Activated CD4-positive, alpha-beta T cell treated with anti-CD3 and anti-CD28 coated beads for 36 hours (primary cell): ENCODE measurements at places on chromosomes 7 and 10. TPM values are rescaled to one million over a fixed set of nuclear protein-coding genes. Genes with fewer than 3 reads are reported as not detected.

DNA sequence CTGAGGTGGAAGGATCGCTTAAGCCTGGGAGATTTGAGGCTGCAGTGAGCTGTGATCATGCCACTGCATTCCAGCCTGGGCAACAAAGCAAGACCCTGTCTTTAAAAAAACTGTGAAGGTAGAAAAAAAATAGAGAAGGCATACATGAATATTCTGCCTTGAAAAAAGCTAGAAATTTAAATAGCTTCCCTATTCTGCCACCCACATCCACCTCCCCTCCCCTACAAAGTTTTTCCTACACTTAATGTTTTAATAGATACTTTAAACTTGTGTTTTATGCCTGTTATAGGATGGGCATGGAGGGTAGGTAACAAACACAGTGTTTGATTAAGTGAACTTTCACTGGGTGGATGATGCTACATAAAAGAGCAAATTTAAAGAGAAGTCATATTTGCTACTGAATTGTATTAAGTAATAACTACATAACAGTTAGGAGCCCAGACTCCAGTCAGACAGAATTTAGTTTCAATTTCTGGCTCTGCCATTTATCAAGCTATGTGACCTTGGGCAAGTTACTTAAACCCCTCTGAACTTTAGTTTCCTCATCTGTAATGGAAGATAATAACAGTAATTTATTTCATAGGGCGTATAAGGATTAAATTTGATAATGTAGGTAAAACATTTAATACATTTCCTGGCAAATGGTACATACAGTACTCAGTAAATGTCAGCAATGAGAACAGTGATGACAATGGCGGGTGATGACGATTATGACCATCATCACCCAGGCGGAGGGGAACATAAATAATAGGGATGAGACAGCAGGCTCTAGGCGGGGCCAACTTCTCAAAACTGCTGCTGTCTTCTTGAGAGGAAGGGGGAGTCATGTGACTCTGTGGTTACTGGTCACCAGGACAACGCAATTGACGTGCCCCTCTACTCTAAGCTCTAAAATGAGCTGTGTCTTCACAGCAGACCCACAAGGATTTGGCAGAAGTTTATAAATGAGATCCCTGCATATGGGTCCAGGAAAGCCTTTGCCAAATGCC lies 15.8 kb downstream of the DNMBP start:
- peak; percentile 70 for DNase-seq
- H3K27me3 ChIP-seq = no peaks in the 10 kb centered on the region
- peaks cover 14% of the 10 kb centered on the region for H3K4me1 ChIP-seq
- H3K36me3 ChIP-seq = no peaks in the 10 kb centered on the region
- no peak overlapping the region for H3K4me3 ChIP-seq
- no peak overlapping the region for H3K27ac ChIP-seq

The NPFFR1 gene
- not detected for total RNA-seq

DNA sequence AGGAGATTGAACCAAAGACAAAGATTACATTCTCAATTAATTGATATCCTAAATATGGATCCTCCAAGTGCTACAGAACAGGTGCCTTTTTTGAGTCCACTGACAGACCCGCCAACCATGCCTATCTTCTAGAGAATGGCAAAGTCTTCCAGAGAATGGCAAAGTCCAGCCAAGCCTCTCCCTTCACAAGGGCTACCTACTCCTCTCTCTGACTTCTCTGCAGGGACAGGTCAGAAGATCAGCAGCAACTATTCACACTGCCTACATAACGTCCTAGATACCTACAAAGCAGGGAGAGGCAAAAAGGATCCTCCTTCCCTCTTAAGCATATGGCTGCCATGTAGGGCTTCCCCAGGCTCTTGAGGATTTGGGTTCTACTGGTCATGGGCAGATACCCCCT lies 12.4 kb downstream of the UBE2H start:
- peaks cover 10% of the 10 kb centered on the region for H3K4me1 ChIP-seq
- H3K27ac ChIP-seq = no peak overlapping the region
- DNase-seq = no peak
- H3K4me3 ChIP-seq = no peak overlapping the region
- H3K27me3 ChIP-seq = no peaks in the 10 kb centered on the region
- peaks cover 5% of the 10 kb centered on the region for H3K36me3 ChIP-seq

The CCSER2 gene
- 61.2 TPM for total RNA-seq

GRCh38 chr10:117680601-117681000 lies 138.1 kb downstream of the EMX2 start:
- DNase-seq = no peak
- H3K36me3 ChIP-seq = no peaks in the 10 kb centered on the region
- H3K4me3 ChIP-seq = no peak overlapping the region
- peaks cover 10% of the 10 kb centered on the region for H3K27me3 ChIP-seq

- no peak for DNase-seq
- no peak overlapping the region for H3K4me3 ChIP-seq
- peaks cover 7% of the 10 kb centered on the region for H3K27me3 ChIP-seq
- peaks cover 18% of the 10 kb centered on the region for H3K4me1 ChIP-seq
- H3K36me3 ChIP-seq = no peaks in the 10 kb centered on the region
Observed at GRCh38 chr7:29247224-29247962, 52.8 kb downstream of the CHN2 start.

- H3K27ac ChIP-seq = no peak overlapping the region
- peaks cover 11% of the 10 kb centered on the region for H3K4me1 ChIP-seq
- no peaks in the 10 kb centered on the region for H3K36me3 ChIP-seq
Observed at GRCh38 chr7:55593515-55594318, 21.4 kb upstream of the VOPP1 start.

DNA sequence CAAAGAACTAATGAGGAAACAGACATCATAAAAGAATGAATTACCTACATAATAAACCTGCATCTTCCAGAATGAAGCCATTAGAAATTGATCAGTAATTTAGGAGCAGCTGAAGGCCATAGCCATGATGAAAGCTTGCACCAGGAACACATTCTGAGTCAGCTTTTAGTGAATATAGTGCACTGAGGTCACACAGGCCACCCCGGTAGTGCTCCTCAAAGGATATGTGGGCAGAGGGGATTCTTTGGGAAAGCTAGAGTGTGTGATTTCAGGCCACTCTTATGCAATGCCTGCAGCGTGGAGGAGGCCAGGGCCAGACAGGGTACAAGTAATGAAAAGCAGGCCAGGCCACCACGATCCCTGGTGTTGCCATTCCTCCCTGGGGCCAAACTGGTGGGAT lies 451.9 kb downstream of the GRID1 start:
- no peaks in the 10 kb centered on the region for H3K36me3 ChIP-seq
- H3K27ac ChIP-seq = no peak overlapping the region
- no peaks in the 10 kb centered on the region for H3K27me3 ChIP-seq
- no peak for DNase-seq
- no peaks in the 10 kb centered on the region for H3K4me1 ChIP-seq
- H3K4me3 ChIP-seq = no peak overlapping the region

GRCh38 chr10:73075829-73076228 lies 20.8 kb downstream of the P4HA1 start:
- peak overlapping the region; percentile 25 for H3K27ac ChIP-seq
- no peak for DNase-seq
- H3K4me1 ChIP-seq = peaks cover 25% of the 10 kb centered on the region
- H3K4me3 ChIP-seq = no peak overlapping the region
- peaks cover 29% of the 10 kb centered on the region for H3K36me3 ChIP-seq
- H3K27me3 ChIP-seq = no peaks in the 10 kb centered on the region

GRCh38 chr7:16954321-16954720 lies 72.5 kb upstream of the AGR3 start:
- no peak overlapping the region for H3K4me3 ChIP-seq
- peaks cover 2% of the 10 kb centered on the region for H3K4me1 ChIP-seq
- H3K27me3 ChIP-seq = peaks cover 2% of the 10 kb centered on the region
- H3K27ac ChIP-seq = no peak overlapping the region
- no peaks in the 10 kb centered on the region for H3K36me3 ChIP-seq
- DNase-seq = no peak

DNA sequence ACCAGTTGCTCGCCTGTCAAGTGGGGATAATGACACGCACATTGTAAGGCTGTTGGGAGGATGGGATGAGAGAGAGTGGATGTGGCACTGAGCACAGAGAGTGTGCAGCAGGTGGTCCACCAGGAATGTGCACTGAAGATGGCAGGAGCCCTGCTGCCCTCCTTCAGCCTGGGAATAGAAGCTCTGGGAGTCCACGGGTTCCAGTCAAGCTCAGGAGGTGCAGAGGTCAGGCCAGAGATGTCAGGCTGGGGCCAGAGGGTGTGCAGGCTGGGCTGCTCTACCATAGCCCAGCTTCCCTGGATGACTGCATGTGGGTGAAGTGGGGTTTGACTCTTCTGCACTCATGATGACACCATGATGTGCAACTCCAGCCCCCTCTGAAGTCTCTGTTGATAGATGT lies 58.7 kb downstream of the C10orf120 start:
- H3K36me3 ChIP-seq = no peaks in the 10 kb centered on the region
- H3K4me3 ChIP-seq = no peak overlapping the region
- DNase-seq = no peak
- H3K27me3 ChIP-seq = peaks cover 2% of the 10 kb centered on the region

The PON1 gene
- not detected for total RNA-seq

DNA sequence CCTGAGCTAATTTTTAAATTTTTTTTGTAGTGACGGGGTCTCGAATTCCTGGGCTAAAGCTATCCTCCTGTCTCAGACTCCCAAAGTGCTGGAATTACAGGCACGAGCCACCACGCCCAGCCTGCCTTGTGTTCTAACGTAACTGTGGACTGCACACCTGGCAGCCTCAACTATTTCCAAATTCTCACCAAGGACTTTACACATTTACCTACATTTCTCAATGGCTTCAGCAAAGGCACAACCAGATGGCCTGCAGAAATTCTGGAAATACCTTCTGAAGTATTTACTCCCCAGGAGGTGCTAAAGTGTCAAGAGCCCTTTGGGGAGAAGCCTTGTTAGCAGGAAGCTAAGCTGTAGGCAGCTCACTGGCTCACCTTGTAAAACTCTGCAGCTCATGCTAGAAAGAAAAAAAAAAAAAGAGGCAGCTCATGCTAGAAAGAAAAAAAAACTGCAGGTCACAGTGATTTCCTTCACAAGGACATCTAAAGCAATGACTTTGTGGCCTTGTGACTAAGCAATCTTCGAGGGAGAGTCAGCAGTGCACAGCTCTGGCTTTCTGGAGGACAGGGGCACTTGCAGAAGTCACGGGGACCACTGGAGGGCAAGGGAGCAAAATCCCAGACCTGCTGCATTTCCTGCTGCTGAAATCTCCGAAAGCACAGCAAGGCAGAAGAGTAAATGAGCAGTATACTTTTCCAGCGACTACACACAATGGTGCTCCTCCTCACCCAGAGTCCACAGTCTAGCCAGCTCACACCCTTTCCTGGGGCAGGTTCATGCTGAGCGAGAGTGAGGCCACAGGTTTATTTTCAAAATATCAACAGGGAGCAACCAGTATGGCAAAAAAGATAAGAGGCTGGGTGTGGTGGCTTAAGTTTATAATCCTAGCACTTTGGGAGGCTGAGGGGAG lies 40.4 kb downstream of the BAIAP2L1 start:
- no peaks in the 10 kb centered on the region for H3K36me3 ChIP-seq
- no peak overlapping the region for H3K27ac ChIP-seq
- no peak overlapping the region for H3K4me3 ChIP-seq
- H3K4me1 ChIP-seq = no peaks in the 10 kb centered on the region

DNA sequence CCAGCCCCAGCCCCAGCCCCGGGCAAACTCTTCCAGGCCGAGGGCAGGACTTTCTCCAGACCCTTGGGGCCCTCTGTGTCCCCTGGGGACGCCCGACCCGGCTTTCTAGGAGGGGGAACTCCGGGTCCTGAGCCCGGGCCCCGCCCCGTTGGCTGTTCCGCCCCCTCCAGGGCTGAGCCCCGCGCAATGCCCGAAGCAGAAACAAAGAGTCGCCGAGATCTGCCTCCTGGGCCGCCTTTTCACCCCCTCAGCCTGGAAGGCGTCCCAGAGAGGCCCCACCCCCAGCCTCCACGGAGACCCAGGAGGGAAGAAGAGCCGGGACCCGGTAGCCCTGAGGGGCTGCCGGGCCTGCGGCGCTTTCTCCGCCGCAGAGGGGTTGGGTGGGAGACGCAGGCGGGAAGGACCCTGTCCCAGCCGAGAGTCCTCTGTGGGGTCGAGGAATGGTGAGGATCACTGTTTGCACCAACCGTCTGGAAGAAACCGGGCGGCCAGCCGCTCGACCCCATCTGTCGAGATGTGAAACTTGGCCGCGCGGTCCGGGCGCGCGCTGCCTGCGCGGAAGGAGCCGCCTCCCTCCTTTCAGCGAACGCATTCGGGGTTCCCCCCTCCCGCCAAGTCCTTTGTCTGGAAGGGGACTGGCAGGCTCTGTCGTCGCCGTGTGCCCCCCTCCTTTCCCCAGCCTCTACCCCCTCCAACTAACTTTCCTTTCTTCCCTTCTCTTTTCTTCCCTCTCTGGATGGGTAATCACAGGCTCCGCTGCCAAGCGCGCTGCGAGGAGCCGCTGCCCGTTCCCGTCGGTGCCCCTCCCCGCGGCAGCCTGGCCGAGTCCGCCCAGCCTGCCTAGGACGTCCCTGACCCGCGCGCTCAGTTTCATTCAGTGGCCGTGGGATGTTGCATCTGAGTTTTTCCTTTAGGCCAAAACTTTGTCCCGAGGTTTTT lies 10.2 kb downstream of the EN2 start:
- DNase-seq = no peak
- H3K4me3 ChIP-seq = no peak overlapping the region
- peaks cover 77% of the 10 kb centered on the region for H3K27me3 ChIP-seq
- H3K36me3 ChIP-seq = no peaks in the 10 kb centered on the region

The ACBD7 gene
- 2.6 TPM for total RNA-seq

GRCh38 chr10:132881186-132881920 lies 61.0 kb downstream of the CFAP46 start:
- no peak for DNase-seq
- H3K27ac ChIP-seq = no peak overlapping the region
- H3K4me3 ChIP-seq = no peak overlapping the region
- no peaks in the 10 kb centered on the region for H3K4me1 ChIP-seq

DNA sequence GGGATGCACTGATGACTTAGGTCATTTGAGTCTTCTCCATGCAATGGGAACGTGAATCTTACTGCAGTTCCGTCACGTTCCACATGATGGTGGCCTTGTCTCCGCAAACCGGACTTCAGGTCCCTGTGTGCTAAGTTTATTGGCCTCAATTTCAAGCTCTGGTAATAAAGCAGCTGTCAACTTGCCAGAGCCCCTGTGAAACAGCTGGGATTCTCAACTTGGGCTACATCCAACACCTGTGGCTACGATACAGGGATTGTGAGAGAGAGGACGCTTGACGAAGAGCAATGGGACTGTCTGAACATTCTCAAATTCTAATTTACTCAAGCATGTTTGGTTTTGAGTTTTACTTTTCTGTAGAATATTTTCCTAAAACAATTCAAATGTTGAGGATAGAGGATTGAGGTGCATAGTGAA lies 174.2 kb downstream of the PTN start:
- no peak for DNase-seq
- no peaks in the 10 kb centered on the region for H3K36me3 ChIP-seq
- H3K4me1 ChIP-seq = no peaks in the 10 kb centered on the region
- no peaks in the 10 kb centered on the region for H3K27me3 ChIP-seq
- H3K27ac ChIP-seq = no peak overlapping the region
- no peak overlapping the region for H3K4me3 ChIP-seq

The TYW1B gene
- total RNA-seq = 3.5 TPM

The SFRP5 gene
- not detected for total RNA-seq

- H3K4me1 ChIP-seq = peaks cover 11% of the 10 kb centered on the region
- no peaks in the 10 kb centered on the region for H3K36me3 ChIP-seq
- peaks cover 5% of the 10 kb centered on the region for H3K27me3 ChIP-seq
- no peak overlapping the region for H3K4me3 ChIP-seq
Observed at GRCh38 chr10:104246976-104247375, 7.7 kb upstream of the GSTO1 start.

The HPS1 gene
- total RNA-seq = 53.2 TPM
